ENCODE measurements at places on chromosomes 2 and 18.
A peak's percentile ranks its signal among the peaks of the same experiment; 100 is the strongest.

DNA sequence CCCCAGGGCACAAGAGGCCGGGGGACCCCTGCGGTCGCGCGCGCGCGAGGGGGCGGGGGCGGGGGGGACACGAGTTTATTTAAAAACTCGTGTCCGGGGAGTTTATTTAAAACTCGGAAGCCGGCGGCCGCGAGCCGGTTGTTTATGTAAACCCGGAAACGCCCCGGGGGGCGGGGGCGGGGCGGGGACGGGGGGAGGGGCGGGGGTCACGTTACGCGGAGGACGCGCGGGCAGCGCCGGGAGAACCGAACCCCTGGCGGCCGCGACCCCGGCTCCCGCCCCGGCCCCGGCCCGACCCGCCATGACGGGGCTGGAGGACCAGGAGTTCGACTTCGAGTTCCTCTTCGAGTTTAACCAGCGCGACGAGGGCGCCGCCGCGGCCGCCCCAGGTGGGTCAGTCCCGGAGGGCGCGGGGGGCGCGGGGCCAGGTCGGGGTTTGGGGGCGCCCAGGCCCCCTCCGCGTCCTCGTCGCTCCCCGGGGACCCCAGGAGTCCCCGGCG lies 4.4 kb downstream of the NFATC1 start:
- no peak for DNase-seq

GRCh38 chr2:112096098-112096497 lies 41.0 kb downstream of the TMEM87B start:
- DNase-seq: no peak

GRCh38 chr2:101658387-101658786 lies 39.1 kb upstream of the MAP4K4 start:
- DNase-seq: no peak

DNA sequence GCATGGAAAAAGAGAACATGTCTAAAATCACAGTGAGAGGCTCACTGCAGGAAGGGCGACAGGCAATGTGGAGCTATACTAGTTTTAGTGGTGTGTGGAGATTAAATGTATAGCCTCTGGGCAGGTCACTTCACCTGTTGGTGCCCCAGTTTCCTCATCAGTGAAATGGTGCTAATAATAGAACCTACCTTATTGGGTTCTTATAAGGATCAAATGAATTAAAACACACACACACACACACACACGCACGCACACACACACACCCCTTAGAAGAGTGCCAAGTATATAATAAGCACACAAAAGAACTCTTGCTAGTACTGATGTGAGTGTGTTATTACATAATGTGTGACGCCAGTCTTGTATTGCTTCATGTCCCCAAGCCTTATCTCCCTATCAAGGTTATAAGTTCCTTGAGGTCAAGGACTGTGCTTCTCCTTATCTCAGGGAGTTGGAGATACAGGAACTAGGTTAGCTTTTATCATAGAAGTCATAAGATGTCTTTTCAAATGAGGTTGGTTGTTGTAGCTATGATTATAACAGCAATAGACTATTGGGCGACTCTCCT lies 98.0 kb upstream of the CXCR4 start:
- DNase-seq: no peak

DNA sequence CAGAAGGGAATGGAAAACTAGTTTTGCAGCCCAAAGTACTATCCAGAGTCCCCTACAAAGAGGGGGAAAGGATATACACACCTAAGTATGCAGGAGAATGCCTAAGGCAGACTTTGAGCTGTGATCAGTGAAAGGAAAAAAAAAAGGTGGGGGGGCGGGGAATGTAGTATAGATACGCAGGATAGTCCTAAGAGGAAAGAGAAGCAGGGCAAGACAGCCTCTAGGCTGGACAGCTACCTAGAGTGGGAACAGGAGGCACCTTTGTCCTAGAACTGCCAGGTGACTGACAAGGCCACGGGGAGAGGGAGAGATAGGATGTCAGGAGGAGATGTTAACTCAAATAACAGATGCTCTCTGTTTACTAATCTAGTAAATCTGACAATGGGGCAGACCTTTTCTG lies 6.0 kb downstream of the REEP1 start:
- DNase-seq: no peak

GRCh38 chr2:203326356-203326755 lies 1.8 kb upstream of the ABI2 start:
- no peak for DNase-seq

DNA sequence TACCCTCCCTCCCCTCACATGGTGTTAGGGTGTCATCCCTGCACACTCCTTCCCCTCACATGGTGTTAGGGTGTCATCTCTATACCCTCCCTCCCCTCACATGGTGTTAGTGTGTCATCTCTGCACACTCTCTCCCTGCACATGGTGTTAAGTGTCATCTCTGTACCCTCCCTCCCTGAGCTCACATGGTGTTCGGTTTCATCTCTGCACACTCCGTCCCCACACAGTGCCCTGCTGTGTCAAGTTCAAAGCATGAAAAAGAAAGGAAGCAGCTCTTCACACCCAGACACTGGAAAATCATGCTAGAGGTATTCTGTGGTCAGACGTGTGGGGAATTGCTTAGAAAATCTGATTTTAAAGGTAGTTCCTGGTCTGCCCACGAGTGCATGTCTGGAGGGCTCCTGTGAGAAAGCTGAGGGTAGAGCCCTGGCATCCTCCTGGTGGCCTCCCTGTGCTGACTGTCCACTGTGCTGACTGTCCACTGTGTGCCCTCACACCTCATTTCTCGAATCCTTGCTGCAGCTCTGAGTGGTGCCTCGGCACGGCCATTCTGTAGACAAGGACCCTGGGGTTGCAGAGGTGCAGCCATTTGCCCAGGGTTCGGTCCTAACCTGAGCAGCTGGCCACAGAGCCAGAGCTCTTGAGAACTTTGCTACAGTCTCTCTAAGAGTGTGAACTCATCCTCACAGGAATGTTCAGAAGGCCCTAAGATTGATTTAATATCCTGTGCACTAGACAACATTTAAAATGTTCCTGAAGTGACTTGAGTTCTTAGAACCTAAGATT lies 69.1 kb upstream of the NFATC1 start:
- no peak for DNase-seq

DNA sequence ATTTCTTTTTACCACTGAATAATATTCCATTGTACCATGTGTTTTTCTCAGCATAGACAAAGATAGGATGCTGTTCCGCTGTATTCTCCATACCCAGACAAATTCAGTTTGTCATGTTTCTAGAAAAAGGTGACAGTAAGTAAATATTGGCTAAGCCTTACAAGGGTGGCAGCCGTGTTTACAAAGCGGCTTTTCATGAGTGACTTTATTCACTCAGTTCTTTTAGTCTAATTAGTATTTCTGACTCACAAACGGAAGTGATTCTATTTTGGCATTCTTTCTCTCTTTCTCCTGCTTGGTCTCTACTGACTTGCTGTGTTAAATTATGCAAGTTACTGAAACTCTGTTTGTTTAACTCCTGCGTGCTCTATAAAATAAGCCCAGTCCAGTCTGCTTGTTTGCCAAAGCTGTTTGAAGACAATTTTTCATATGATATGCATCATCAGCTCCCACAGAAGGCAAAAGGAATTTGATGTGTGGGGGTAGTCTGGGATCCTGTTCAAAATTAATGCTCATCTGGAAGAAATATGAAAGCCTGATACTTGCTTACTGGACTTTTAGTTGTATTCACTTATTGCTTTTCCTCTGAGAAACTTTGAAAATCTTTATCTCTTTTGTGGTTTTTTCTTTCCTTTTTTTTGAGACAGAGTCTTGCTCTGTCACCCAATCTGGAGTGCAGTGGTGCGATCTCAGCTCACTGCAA lies 2.3 kb upstream of the PLEKHH2 start:
- peak; percentile 93 for DNase-seq

DNA sequence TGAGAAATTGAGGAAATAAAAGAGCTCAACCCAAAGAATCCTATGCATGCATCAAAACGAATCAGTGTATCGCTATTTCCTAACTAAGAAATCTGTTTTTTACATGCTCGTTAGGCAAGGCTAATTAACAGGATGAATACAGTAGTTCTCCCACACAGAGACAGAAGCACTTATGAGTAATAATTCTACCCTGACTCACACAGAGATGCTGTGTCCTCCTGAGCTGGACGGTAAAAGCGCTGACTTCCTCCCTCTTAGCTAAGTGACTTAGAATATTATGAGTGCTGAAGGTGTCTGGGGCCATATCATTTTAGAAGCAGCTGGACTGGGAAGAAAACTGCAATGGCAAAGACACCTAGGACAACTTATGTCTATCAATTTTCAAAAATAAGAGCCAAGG lies 18.5 kb downstream of the PLEKHM3 start:
- DNase-seq: no peak

- DNase-seq: no peak
These were observed 4.4 kb downstream of the LPIN2 start for GRCh38 chr18:3008541-3008940.

DNA sequence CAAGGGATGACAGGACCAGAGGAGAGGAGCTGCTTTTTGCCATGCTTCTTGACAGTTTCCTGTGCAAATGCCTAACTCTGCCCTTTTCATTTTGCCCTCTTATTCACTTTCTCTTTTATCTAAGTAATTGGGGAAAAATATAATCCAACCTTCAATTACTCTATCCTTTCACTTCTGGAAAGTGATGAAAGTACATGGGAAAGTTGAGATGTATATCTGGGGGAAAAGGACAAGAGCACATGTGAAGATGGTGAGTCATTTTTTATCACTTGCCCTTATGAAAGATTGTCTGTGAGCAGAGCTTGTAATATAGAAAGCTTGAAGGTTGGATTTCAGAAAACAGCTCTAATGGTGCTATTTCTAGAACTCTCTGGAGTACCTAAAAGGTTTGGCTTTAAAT lies 1070.7 kb downstream of the CNTNAP5 start:
- no peak for DNase-seq

- no peak for DNase-seq
These were observed 67.2 kb downstream of the POLR1A start for GRCh38 chr2:86038291-86039081.

- DNase-seq: no peak
These were observed 5.6 kb downstream of the RPL31 start for GRCh38 chr2:101007415-101008345.

- DNase-seq: no peak
These were observed 52.5 kb upstream of the TTN start for GRCh38 chr2:178859730-178860129.

DNA sequence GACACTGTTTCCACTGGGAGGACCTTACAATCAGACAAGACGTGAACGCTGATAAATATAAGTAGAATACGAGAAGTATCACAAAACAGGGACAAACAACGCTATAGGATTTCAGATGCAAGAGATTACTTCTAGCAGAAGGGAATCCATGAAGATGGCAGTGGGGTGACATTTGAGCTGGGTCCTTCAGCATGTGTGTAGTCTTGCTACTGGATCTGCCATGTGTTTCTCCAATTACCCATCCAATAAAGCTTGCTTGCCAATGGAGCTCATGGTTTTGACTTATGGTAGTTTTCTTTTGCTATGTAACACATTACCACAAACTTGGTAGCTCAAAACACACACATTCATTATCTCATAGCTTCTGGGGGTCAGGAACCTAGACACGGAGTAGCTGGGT lies 32.8 kb upstream of the LGALSL start:
- no peak for DNase-seq

- DNase-seq: no peak
These were observed 2.1 kb upstream of the MOGAT1 start for GRCh38 chr2:222669353-222669752.

DNA sequence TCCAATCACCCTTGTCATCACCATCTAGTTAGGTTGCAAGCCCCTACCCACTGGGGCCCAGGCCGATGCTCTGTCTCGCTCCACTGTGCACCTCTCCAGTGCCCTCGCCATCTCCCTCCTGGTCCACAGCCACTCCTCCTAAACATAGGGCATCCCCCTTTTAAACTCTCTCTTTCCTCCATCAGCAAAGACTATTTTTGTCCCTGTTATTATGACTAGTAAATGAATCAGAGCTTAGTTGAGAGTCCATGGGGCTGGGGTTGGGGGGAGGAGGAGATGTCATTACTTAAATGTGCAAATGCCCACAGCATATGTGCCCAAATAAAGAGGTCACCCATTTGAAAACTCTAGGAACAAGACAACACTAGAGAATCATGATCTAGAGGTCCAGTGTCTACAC lies 167.4 kb downstream of the TRABD2A start:
- DNase-seq: no peak

DNA sequence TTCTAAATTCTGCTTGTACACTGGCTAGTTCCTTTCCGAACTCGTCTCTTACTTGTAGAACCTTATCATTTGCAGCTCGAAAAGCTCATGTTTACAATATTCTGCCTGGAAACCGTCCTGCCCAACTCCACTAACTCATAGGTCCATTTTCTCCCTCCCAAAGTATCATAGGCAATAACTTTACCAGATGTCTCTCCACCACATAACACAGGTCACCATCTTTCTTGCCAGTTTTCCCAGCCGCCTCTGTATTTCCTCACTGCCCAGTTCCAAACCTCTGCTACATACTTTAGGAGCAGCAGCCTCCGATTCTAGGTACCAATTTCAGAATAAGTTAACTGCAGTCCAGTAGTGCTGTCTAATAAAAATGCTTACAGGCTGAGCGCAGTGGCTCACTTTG lies 259.5 kb downstream of the GLI2 start:
- no peak for DNase-seq

DNA sequence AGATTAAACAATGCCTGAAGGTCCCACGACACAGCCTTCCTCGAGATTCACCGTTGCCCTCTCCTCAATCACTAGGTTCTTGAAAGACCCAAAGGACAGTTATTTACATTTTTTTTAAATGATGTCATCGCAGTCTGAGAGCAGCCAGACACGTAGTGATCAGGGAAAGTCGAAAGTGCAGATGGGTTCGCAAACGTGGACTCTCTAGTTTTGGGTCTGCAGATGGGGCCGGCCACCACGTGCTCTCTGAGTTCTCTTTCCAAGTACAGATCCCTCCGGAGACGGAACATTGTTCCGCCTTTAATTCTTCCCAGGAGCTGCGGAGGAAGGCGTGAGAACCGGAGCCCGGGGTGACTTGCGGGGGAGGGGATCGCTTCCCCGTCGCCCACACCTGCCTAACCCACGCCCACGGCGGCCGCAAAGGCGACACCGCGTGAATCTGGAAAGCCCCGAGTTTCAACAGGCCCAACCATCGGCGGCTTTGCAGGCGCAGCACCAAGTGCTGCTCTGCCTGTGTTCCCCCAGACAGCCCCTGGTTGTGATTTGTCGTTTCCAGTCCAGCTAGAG lies 54.3 kb downstream of the PKDCC start:
- DNase-seq: no peak

GRCh38 chr2:189337656-189338055 lies 103.6 kb upstream of the WDR75 start:
- DNase-seq: no peak

GRCh38 chr2:29864988-29865387 lies 56.4 kb downstream of the ALK start:
- DNase-seq: no peak

DNA sequence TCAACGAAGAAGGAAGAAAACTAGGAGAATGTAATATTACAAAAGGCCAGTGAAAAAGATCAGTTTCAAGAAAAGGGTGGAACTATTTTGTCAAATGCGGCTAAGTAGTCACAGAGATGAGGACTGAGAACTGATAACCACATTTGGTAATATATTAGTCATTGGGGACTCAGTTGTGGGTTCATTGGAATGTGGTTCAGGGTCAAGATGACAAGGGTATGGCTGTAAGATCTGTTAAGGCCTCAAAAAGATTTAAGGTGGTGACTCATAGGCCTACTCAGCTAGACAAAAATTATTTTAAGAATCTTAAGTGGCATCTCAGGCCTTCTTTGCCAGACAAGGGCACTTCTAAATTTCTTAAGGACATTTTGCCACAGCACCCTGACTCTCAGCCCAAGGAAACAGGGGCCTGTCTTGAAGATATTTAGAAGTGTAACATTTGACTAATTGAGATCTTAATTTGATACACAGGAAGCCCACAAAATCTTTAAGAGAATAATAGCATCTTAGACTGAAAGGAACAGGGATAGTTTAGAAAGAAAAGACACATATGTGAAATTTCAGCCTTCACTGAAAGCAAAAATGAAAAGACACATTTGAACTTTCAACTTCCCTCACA lies 81.3 kb downstream of the STRADB start:
- no peak for DNase-seq

Measured in NCI-H1417 treated with DMSO at 0.1 percent for 48 hours (cell line).